ENCODE measurements at places on chromosomes 1 and 21. TPM values are rescaled to one million over a fixed set of nuclear protein-coding genes. Genes with fewer than 3 reads are reported as not detected.

Gene NTNG1
- total RNA-seq, result 0.99 TPM

Gene LCE1D
- not detected for total RNA-seq

Gene AMY2B
- total RNA-seq, result 17.1 TPM

Gene NIBAN1
- 215 TPM for total RNA-seq

Gene MSH4
- total RNA-seq, result 0.28 TPM

Gene CYYR1
- total RNA-seq, result 6.6 TPM

Gene ST6GALNAC5
- 19.8 TPM for total RNA-seq

Gene PTGER3
- total RNA-seq, result 45.2 TPM

Gene VCAM1
- total RNA-seq, result 77.6 TPM

Gene ADORA1
- total RNA-seq, result not detected

Gene ANKRD45
- not detected for total RNA-seq

Gene TMPRSS15
- not detected for total RNA-seq

Gene ZZZ3
- total RNA-seq, result 42.4 TPM

Gene AIRE
- total RNA-seq, result not detected

Gene SEMA4A
- 12.7 TPM for total RNA-seq

Gene SYPL2
- 6.1 TPM for total RNA-seq

Gene AMY2A
- not detected for total RNA-seq

Gene BRINP3
- not detected for total RNA-seq

Gene LRRC71
- total RNA-seq, result not detected

Gene PADI4
- 0.42 TPM for total RNA-seq

Gene ASTN1
- 0.41 TPM for total RNA-seq

Gene TMEM51
- total RNA-seq, result 5.9 TPM

Gene ADAM30
- total RNA-seq, result not detected

Gene HCRTR1
- total RNA-seq, result not detected

Gene OR2L8
- total RNA-seq, result not detected

Gene SERPINC1
- total RNA-seq, result not detected

Gene RNU1-2
- total RNA-seq, result under 0.01 TPM

Gene AKR1A1
- total RNA-seq, result 130 TPM

Gene SYCP1
- total RNA-seq, result not detected

Gene AUNIP
- total RNA-seq, result not detected

Gene SPATA6
- total RNA-seq, result 22.6 TPM

Gene MAP10
- 1.5 TPM for total RNA-seq

All from thoracic aorta (tissue), 2 donors.